CD4-positive, alpha-beta T cell (primary cell): ENCODE measurements at places on chromosomes 4 and X. TPM values are rescaled to one million over a fixed set of nuclear protein-coding genes. Genes with fewer than 3 reads are reported as not detected.

ABLIM2 gene
- 2.5 TPM for total RNA-seq

TCEAL8 gene
- 12.1 TPM for total RNA-seq

CCNQ gene
- 14.1 TPM for total RNA-seq

DKK2 gene
- not detected for total RNA-seq

BCLAF3 gene
- total RNA-seq, result 8.5 TPM

IL3RA gene
- 0.49 TPM for total RNA-seq

WNK3 gene
- total RNA-seq, result 0.25 TPM

SPANXN4 gene
- total RNA-seq, result not detected

TMPRSS11B gene
- not detected for total RNA-seq

NBDY gene
- total RNA-seq, result 25.0 TPM

SMIM31 gene
- total RNA-seq, result not detected

KIAA1210 gene
- not detected for total RNA-seq

MAGEE1 gene
- 12.7 TPM for total RNA-seq

FAM53A gene
- 0.93 TPM for total RNA-seq
